Hippocampal formation (tissue), 2 donors: ENCODE measurements at places on chromosomes 2 and 18.

- no peak for DNase-seq
These were observed 5.3 kb upstream of the METTL21A start for GRCh38 chr2:207630491-207630890.

DNA sequence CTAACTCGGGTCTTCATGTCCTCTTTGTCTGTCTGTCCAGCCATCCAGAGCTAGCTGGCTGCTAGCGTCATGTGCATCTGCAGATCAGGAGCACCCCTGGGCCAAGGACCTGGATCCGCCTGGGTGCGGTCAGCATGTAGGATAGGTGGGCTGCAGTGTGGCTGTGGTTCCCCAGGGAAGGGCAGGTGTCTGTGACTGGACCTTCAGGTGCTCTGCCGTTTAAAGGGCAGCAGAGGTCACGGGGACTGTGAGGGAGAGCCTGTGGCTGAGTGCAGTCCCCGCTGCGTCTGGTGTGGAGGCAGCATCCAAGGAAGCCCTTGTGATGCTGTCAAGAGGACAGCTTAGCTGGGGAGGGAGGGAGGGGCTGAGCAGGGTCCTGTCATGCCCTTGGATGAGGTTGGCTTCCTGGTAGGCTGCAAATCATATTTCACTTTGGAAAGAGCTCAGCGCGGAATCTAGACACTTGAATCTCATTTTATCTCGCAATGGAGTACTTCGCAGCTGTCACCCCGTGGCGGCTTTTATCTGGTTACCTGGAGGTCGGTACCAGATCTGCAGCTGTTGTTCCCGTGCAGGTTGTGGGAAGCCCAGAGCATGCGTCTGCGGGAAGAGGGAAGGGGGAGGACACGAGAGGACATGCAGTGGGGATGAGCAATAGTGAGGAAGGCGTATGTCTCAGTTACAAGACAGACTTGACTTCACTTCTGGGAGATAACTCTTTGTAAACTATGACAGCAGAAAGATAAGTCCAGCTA is 5.9 kb upstream of the RALB start:
- DNase-seq: no peak

DNA sequence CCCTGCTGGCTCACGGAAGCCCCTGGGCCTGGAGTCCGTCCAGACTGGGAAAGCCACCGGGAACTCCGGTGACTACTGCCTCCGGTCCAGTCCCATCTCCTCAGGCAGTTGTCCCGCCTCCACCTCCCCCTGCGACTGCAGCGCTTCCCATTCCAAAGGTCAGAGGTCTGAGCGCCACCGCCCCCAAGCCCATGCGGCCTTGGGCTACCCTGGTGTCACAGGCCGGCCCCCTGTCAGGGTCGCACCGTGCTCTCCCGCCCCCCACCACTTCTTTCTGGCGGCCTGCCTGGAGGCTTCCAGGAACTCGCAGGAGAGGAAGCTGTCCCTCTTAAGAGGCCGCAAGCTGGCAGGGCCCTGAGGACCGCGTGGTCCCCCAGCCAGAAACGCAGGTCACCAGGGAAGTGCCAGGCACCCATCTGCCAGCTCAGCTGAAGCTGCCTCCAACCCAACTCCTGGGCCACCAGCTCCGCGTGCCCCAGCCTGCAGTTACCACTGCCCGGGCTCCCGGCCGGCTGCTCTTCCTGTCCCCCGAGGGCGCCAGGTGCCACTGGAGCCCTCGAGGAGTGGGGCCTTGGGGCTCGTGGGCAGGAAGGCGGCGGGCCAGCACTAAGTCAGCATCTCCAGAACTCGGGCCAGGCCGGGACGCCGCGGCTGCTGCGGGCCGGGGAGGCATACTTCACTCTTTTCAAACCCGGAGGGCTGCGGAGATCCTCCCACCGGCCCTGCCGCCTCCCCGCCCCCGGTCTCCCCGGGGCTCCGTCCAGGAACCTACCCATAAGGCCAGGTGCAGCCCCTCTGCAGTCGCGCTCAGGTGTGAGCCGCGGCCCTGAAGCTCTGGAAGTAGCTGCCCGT is 83.3 kb upstream of the POMC start:
- no peak for DNase-seq

DNA sequence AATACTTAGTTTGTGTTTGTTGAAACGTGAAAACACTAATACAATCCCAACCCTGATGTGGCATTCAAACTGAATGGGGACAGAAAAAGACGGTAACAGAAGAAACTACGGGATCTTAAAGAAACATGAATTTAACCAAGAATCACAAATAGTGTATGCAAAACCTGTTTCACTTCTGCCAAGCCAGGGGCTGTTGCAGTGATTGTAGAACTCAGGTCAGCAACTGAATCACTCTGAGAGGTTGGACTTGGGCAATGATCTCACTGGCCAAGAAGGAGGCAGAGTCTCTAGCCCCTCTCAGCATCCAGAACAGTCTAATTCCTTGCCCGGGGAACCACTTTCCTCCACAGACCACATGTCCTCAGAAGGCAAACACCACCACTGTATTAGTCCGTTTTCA is 54.9 kb upstream of the CRIM1 start:
- DNase-seq: no peak

GRCh38 chr2:227713291-227713690 is 4.5 kb downstream of the SLC19A3 start:
- no peak for DNase-seq

GRCh38 chr18:59665057-59666006 is 31.9 kb downstream of the CCBE1 start:
- DNase-seq: no peak
